Mesenchymal stem cell (in vitro differentiated cells and primary cell): ENCODE measurements at places on chromosomes 16 and 17.
A peak's percentile ranks its signal among the peaks of the same experiment; 100 is the strongest.

- DNase-seq: peak; percentile 63
Measured at GRCh38 chr17:61000911-61001310, 323.3 kb downstream of the BCAS3 start.

GRCh38 chr17:73462823-73463222, 151.0 kb upstream of the CDC42EP4 start:
- no peak for DNase-seq

- DNase-seq: no peak
Measured at GRCh38 chr16:84975522-84975921, 35.8 kb downstream of the ZDHHC7 start.

- no peak for DNase-seq
Measured at GRCh38 chr17:57957120-57957850, 2.1 kb upstream of the CUEDC1 start.

- DNase-seq: no peak
Measured at GRCh38 chr17:31511195-31511578, 119.7 kb downstream of the RAB11FIP4 start.
